Kidney capillary endothelial cell (primary cell): ENCODE measurements at places on chromosomes 6 and 20.
A peak's percentile ranks its signal among the peaks of the same experiment; 100 is the strongest.

- DNase-seq, result no peak
These were observed 141.4 kb upstream of the PTPN1 start for GRCh38 chr20:50368813-50369224.

DNA sequence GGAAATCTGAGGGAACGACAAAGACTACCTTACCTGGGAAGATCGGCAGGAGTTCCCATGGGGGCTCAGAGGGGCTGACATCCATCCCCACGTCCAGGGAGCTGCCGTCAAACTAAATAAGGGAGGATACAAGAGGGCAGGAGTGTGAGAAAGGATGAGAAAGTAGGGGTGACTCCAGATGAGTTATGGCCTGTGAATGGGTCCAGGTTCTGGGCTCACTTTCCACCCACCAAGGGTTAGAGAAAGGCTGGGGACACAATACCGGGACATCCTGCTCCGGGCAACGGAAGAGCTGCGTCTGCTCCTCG lies 683 bp downstream of the ATF6B start:
- no peak for DNase-seq

DNA sequence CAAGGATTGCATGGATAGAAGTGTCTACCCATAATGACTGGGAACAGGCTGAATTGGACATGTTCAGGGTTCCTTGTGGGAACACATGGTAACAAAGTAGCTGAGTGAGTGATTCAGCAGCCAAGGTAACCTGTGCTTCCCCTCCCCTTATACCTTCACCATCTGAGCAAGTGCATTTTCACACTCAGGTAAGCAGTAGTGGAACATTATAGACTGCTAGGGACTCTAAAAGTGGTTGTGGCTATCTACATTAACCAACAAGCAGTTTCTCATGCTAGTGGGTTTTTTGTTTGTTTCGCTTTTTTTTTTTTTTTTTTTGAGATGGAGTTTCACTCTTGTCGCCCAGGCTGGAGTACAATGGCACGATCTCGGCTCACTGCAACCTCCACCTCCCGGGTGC lies 41.4 kb downstream of the KIZ start:
- DNase-seq, result no peak

GRCh38 chr6:110178626-110179405 lies 654 bp downstream of the WASF1 start:
- DNase-seq, result peak; percentile 40

- DNase-seq, result no peak
These were observed 314.4 kb downstream of the ESR1 start for GRCh38 chr6:152121910-152122309.

GRCh38 chr6:39934131-39934757 lies at the start of gene MOCS1:
Gene MOCS1 (minus strand): TSS chr6:39934462. CDS start chr6:39934417, 45 bp downstream.
- DNase-seq, result peak; percentile 46

GRCh38 chr6:32179766-32180405 lies 1.7 kb downstream of the RNF5 start:
- no peak for DNase-seq

DNA sequence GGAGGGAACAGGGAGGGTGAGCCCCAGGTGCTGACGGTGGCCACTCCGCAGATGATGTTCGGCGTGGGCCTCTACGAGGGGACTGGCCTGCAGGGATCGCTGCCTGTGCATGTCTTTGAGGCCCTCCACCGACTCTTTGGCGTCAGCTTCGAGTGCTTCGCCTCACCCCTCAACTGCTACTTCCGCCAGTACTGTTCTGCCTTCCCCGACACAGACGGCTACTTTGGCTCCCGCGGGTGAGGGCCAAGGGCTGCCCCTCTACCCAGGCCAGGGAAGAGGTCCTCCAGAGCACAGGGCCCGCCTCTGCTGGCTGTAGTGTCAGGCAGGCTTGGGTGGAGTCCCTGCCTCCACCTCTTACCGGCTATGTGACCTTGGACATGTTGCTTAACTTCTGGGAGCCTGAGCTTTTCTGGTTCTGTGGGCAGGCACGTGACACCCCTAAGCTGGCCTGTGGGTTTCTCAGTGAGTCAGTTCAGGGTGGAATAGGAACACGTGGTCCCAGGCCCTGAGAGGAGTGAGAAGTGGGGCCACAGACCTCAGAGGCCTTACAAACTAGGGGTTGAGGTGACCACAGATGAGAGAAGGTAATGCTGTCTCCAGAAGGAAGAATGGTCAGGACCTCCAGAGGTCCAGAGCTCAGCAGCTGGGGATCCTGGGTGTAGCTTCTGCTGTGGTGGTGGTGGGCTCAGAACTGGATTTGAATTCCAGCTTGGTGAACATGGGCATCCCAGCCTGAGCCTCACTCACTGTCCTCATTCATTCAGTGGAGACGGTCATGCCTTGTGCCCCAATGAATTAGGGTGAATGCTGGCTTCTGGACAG lies 11.9 kb downstream of the PCIF1 start:
- no peak for DNase-seq

GRCh38 chr6:63636518-63637021 lies 968 bp downstream of the PHF3 start:
- peak; percentile 33 for DNase-seq

- DNase-seq, result no peak
These were observed 105.7 kb downstream of the ARHGAP18 start for GRCh38 chr6:129604321-129604720.

DNA sequence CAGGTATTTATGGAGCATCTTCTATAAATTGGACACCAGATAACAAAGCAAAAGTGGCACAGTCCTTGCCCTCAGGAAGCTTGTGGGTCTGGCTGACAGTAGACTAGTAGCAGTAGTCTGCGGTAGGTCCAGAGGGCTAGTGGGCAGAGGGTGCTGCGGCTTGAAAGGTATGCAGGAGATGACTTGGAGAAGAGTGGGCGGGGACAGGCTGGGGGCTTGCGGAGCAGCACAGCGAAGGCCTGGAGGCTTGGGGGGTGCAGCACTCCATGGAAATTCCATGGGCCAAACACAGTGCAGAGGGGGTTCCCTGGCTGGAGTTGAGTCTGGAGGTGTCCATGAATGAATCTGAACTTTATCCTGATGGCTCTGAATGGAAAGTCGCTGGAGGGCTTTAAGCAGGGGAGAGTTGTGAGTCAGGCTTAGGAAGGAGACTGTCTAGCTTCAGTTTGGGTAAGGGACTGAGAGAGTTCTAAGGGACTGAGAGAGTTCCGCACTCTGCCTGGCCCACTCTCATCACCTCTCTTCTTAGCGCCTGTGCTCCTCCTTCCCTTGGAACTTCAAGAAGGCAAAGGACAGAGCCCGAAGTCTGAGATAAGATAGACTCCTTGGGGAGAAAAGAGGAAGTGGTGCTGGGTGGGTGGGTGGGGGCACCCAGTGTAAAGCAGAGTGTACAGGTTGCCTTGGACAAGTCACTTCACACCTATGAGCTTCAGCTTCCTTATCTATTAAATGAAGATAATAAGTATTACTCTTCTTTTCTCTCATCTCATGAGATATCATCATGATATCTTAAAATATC lies 8.8 kb downstream of the PKIG start:
- DNase-seq, result no peak

GRCh38 chr6:1229808-1230207 lies 82.1 kb upstream of the FOXQ1 start:
- DNase-seq, result no peak

- DNase-seq, result no peak
These were observed 6.6 kb downstream of the MMP24OS start for GRCh38 chr20:35271073-35271882.

- DNase-seq, result peak; percentile 66
These were observed 106.1 kb upstream of the ASF1A start for GRCh38 chr6:118787724-118788423.

- DNase-seq, result no peak
These were observed 80.4 kb downstream of the GCLC start for GRCh38 chr6:53464483-53464882.

- DNase-seq, result no peak
These were observed 831.0 kb downstream of the C6orf118 start for GRCh38 chr6:164478426-164478825.

DNA sequence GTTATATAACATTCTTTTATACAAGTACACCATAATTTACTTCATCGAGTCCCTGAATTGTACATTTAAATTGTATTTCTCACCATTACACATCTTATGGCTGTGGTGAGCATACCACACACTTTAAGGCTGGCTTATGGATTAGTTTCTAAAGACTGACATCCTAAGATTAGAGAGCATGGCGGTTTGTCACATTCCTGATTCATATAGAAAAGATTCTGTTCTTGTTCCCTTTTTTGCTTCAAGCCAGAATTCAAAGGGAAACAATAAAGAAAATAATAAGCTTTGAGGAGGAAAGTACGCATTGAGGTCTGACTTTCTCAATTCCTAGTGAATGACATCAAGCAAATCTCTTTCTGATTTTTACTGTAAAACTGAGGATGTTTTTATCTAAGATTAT lies 2.5 kb downstream of the BTN1A1 start:
- DNase-seq, result no peak

GRCh38 chr6:169188051-169188470 lies 65.6 kb downstream of the THBS2 start:
- DNase-seq, result no peak

DNA sequence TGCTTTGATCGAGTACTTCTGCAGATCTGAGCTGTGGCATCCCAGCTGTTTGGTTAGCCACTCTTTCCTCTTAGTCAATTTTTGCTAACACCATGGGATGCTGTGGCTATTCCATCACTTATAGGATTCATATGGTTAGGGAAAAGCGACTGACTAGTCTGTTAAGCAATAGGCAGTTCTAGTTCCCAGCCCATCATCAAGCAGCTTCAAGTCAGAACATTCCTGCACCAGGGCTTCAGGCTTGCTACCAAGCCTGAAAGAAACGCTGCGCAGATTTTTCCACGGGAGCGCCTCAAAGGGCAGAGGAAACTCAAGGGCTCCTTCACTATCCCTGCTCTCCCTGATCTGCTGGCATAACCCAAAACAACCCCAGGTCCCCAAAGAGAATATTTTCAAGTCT lies 159.8 kb upstream of the SUPT3H start:
- DNase-seq, result no peak

DNA sequence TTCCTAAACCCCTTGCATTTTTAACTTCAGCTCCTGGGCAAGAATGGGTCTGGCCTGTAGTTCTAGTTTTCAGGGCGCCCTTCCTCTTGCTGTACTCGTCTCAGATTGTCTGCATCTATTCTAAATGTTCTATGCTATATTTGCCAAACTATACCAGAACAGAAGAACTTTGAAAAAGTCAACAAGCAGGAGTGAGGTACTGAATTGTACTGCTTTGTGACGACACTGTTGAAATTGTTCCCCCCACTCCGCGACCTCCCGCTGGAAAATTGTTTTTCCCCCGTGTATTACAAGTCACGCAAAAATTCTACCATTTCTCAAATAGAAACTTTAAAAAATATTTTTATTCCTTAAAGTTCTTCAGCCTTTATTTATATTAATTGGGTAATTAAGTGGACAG lies 73.9 kb downstream of the CBFA2T2 start:
- no peak for DNase-seq

DNA sequence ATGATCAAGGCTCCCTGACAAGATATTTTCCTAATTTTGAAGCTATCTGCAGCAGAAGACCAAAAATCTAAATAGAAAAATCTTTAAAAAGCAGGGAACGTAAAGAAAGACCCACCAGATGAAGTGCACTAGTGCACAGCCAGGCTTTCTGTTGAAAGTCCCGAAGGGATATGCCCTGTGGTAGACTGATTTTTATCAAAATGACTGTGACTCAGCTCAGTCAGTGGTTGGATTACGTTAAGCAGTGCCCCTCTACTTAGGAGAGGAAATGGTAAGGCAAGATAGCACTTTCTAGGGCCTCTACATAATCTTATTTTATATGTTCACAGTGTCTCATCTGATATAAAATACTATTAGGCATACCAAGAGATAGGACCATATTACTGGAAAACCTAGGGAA lies 123.4 kb upstream of the RAB32 start:
- no peak for DNase-seq

DNA sequence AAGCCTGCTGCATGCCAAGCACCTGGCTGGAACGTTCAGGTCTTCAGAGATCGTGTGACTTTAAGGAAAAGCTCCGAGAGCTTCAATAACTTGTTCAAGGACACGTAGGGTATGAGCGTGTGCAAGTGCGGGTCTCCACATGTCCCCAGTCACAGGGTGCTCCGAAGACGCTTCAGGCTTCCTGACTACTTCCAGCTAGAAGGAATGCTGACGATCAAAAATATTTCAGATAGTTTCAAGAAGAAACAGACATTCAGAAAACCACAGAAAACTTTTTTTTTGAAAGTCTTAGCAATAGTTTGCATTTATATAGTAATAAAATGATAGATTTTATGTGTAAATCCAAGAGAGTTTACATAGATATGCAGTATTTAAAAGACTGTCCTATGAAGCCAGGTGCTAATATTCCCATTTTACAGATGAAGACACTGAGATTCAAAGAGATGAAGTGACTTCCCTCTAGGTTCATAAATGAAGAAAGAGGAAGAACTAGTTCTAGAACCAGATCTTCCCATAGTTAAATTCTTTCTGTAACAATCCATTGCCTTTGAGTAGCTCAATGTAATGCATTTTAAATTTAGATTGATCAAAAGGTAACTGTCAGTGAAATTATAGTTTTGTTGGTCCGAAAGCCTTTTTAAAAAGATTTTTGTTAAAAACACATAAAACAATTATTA lies 247.6 kb downstream of the MYLK4 start:
- DNase-seq, result no peak

DNA sequence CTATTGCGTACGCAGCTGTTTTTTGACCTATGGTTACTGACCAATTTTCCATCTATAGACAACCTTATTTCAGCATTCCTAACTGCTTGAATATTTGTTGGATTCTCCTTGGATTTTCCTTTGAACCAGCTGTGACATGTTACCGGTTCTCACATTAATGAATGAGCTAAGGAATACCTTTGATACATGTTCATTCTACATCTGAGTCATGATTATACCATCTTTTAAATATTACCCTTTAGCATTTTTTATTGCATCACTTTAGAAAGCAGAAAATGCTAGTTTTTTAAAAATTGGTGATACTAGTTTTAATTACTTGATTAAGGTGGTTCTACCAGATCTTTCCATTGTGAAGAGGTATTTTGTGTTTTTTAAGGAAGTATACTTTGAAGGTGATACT lies 1.9 kb upstream of the IGF2R start:
- DNase-seq, result no peak

DNA sequence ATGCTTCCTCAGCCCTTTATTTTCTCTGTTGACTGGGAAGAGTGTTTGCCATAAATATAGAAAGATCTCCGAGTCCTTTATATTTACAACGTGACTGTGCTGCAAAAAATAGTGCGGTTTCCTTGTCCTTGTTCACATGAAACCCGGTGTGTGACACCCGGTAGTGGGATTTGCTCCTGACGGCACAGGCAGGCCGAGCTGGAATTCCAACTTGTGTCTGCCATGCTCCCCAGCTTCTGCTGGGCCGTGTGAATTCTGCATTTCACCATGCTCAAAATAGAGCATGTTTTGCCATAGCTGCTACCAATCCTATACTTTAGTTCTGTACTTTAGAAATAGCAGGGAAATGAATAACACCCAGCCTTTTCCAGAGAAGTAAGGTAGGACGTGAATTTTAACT lies 60.3 kb upstream of the PDE10A start:
- no peak for DNase-seq

- DNase-seq, result no peak
These were observed 22.7 kb upstream of the FRMD1 start for GRCh38 chr6:168101590-168102314.

- no peak for DNase-seq
These were observed 46.0 kb downstream of the GRM4 start for GRCh38 chr6:34099878-34100277.

- DNase-seq, result no peak
These were observed 56.1 kb downstream of the GJA1 start for GRCh38 chr6:121491576-121491975.

GRCh38 chr6:137413482-137413881 lies 80.7 kb downstream of the OLIG3 start:
- DNase-seq, result no peak
